Stimulated activated CD4-positive, alpha-beta T cell treated with anti-CD3 and anti-CD28 coated beads, Interleukin-1b, Interleukin-23, amount 100 ng/mL, for 1 hour (primary cell): ENCODE measurements at places on chromosomes 2 and 18.
A peak's percentile ranks its signal among the peaks of the same experiment; 100 is the strongest.

GRCh38 chr18:13176847-13177246 is 41.7 kb upstream of the LDLRAD4 start:
- no peak for DNase-seq

GRCh38 chr2:119385466-119385865 is 18.7 kb downstream of the DBI start:
- no peak for DNase-seq

DNA sequence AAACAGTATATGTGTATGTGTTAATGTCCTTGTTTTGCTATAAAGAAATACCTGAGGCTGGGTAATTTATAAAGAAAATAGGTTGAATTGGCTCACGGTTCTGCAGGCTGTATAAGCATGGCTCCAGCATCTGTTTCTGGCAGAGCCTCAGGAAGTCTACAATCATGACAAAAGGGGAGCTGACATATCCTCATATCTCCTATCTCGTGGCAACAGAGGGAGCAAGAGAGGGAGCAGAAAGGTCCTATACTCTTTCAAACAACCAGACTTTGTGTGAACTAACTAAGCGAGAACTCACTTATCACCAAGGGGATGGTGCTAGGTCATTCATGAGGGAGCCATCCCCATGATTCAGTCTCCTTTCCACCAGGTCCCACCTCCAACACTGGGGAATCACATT is 13.0 kb downstream of the CALCRL start:
- no peak for DNase-seq

GRCh38 chr2:69026026-69026425 is 13.0 kb downstream of the ANTXR1 start:
- no peak for DNase-seq

DNA sequence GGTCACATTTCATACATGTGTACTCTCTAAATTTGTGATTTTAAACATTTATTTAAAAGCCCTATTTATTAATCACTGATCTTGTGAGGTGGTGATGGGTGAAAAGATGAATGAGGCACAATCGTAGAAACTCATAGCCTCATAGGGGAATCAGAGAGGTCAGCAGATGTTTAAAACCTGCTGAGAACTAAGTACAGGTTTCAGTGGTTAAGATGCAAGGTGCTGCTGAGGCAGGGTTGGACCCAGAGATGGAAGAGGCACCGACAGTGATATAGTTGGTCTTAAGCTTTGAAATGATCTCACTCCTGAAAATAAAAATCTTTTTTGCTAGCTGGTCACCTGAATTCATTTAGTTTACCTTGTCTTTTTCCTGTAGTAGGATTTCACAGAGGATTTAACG is 49.6 kb downstream of the LINC00305 start:
- DNase-seq = no peak

DNA sequence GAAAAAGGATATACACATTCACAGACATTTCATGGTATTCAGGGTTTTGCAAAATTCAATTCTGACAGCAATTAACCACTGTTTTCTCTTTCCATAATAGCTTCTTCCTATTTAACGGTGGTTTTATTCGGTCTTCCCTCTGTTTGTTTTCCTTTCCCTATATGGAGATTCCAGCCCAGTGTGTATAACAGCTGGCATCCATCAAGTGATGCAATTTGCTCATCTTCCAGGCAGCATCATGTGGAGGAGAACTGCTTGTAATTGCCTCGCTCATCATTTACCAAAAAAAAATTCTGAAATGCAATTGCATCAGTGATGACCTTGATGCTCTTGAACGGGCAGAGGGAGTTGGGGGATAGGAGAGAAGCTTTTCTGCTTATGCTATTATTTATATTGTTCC is 165.9 kb upstream of the PGAP1 start:
- DNase-seq = no peak

DNA sequence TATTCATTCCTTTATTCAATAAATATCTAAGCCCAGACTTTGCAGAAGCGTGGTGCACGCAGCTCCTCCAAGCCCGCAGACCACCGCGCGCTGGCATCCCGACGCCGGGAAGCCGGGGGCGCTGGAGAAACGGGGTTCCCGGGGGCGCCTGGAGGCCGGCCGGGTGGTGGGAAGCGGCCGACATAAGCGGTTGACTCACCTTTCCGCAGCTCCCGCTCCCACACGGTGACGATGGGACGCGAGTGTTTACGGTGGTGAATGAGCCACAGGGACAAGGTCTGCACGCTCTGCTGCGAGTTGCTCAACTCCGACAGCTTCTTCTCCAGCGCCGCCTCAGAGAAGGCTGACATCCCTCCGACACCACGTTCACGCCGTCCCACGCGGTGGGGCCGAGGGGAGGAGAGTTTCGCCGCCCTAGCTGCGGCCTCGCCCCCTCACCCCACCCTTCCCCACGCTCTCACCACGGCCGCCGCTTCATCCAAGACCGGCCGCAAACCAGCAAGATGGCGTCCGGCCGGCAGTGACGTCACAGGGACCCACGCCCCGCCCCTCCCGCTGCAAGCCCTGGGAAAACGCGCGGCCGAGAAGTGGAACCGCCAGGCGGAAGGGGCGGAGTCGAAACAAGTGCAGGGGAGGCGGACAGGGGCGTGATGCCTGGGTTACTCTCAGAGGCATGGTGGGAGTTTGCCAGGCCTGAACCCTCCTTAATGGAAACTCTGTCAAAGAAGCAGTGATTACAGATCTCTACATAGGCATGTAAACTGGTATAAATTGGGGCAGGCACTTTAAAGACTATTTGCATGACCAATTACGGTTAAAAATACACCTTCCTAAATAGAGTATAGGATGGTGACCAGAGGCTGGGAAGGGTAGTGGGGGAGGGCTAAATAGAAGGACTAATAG is at the start of gene RPRD1A:
RPRD1A (minus strand) TSS at position 505 of the 903 bp plus-strand sequence; CDS start at position 350, 155 bp downstream.
- peak; percentile 85 for DNase-seq

DNA sequence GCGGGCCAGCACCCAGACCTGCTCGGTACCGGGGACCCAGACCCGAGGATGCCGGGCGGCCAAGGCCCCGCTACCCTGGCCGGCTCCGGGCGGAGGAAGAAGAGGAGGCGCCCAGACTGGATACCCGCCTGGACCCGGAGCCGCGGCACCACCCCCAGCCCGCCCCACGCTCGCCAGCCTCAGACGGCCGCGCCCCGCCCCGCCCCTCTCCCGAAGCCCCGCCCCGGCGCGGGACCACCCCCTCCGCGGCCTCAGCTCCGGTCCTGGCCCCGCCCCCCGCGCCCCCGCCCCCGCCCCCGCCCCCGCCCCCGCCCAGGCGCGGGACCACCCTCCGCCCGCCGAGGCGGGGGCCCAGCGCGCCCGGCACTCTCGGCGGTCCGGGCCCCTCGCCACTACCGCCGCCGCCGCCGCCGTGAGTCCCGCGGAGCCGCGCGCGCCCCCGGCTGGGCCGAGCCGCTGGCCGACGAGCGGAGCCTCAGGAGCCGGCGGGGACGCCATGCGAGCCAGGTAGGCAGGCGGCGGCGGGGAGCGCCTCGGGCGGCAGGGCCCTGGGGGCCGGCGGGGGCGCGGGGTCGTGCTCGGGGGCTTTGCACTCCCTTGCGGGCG is at the start of gene SH3BP4:
SH3BP4 (plus strand) TSS at position 354 of the 606 bp plus-strand sequence. CDS start 82,986 bp downstream, outside the sequence.
- no peak for DNase-seq

- no peak for DNase-seq
These were observed 16.7 kb downstream of the PKDCC start for GRCh38 chr2:42064417-42064942.

GRCh38 chr2:1518867-1519530 is 105.7 kb downstream of the TPO start:
- no peak for DNase-seq

- no peak for DNase-seq
These were observed 1.8 kb upstream of the CXCR2 start for GRCh38 chr2:218123986-218124385.
